ENCODE measurements at places on chromosomes 7 and 10.

GRCh38 chr7:24910551-24911212 is 69.3 kb downstream of the OSBPL3 start:
- no peak for DNase-seq

GRCh38 chr7:16528520-16528919 is 1.9 kb downstream of the LRRC72 start:
- no peak for DNase-seq

DNA sequence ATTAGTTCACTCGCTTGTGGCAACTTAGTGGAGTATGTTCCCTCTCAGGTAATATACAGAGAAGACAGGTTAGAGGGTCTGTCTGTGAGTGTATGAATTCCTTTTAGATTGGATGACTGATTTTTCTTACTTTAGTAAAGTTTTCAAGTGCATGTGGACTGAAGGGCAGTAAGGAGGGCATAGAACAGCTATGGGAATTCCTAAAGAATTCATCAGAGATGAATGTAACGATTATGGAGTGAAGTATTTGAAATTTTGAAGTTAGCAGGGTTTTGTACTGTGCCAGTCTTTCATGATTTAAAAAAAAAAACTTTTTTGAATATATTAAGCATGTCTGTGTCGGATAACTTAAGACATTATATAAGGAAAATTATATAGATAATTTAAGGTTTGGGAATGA is 15.5 kb downstream of the MAPK8 start:
- DNase-seq = no peak

DNA sequence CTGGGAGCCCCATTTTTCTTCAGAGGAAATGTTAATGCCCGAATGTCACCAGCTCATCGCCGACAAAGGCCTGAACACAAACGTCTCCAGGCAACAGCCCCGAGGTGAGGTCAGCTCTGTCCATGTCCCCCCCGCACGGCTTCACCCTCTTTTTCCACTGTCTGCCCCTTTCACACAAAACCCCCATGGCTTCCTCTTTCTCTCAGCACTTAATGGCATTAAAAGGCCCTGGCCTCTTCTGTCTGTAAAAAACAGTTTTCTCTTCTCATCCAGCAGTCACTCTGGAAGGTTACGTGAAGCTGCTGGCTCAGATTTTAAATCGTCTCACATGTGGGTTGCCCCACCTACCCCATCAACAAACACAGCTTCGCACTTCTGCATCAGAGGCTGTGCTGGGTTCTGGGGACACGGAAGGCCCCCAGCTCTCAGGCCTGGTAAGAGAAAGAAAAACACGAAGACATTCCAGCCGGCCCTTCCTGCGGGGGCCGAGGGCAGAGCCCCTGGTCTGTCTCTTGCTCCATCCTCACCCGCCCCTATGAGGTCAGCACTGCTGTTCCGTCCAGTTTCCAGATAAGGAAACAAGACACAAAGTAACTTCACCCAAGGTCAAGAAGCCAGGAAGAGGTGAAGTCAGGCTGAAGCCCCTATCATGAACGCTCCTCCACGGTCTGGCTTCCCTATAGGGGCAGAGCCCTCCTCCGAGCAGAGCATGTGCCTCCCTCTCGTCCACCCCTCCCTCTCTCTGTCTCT is 91.1 kb upstream of the PDGFA start:
- peak; percentile 44 for DNase-seq

- no peak for DNase-seq
These were observed 6.1 kb downstream of the GIMAP1 start for GRCh38 chr7:150722431-150722931.

GRCh38 chr10:87059401-87059800 is 35.2 kb downstream of the GLUD1 start:
- no peak for DNase-seq

DNA sequence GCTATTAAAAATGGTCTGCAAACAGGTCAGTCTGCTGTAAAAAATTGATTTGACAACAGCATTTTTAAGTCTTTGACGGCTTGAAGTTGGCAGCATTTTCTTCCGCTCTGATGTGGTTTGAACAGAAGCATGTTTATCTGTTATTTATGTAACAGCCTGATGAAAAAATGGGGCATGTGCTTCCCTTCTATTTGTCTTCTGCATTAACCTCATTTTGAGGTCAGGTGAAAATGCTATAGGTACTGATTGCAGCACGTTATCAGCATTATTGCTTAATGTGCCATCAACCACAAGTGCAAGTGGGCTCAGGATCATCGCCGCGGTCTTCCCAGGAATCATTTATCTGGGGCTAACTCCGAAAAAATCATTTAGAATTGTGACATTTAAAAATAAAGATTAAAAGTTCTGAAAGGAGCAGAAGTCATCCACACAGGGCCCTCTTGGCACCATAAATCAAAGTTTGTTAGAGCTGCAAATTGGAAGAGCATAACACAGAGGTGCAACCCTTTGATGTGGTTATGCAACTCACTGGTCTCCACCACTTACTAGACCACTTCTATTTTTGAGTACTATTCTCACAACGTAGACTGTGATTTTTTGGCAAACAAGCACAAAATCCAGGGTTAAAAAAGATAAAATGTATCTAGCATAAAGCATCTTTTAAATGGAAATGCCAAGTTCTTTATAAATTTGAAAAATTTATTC is 307.7 kb downstream of the MDFIC start:
- DNase-seq = no peak

- peak; percentile 74 for DNase-seq
These were observed 40.1 kb upstream of the XPNPEP1 start for GRCh38 chr10:109963439-109963838.

DNA sequence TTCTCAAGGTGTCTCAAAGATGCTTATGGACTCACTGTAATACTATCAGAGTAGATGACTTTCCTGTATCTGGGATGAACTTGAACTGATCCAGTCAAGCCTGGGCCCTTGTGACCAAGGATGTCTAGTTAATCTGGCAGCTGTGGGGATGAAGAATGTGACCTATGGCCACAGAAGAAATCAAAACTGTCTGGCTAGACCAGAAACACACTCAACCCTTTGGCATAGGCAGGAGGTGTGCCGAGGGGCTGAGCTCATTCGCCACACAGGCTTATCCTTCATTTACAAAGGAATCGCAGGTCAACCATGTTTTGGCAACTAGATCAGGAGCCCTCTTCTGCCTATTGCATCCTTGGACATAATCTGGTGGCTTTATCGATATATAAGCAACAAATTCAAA is 110.6 kb downstream of the ATXN7L1 start:
- DNase-seq = no peak

GRCh38 chr10:67969875-67970274 is 85.4 kb downstream of the SIRT1 start:
- DNase-seq = peak; percentile 9

DNA sequence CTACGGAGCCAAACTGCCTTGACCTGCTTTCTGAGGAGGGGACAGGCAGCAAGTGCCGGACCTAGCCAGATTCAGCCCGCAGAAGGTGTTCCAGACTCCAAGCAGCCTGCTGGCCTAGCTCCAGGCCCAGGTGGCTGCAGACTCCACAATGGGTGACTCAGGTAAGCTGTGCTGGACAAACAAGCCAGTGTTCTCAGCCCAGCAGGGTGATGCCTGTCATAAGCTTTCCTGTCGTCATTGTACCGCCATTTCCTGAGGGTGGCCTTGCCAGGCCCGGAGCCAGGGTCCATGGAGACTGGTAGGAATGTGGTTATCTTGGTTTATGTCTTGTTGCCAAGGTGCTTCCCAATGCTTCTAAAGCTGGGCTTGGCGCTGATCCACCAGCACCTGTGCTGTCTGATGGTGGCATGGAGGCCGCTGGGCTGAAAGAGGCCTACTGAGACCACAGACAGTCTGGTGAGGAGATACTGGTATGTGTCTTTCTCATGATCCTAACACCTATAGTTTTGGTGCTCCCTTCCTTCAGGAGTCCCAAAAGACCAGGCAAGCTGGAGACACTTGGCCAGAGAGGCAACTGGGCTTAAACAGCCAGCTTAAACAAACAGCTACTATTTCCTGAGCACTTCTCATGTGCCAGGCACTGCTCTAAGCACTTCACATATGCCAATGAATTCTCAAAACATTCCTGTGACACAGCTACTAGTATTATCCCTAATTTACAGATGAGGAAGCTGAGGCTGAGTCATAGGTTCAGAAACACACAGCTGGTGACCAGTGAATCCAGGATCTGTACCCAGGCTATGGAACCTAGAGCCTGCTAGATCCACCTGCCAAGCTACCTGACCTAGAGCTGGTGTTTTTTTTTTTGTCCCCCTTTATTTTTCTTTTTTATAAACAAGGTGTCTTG is 42.0 kb downstream of the ZC3HC1 start:
- DNase-seq = no peak

DNA sequence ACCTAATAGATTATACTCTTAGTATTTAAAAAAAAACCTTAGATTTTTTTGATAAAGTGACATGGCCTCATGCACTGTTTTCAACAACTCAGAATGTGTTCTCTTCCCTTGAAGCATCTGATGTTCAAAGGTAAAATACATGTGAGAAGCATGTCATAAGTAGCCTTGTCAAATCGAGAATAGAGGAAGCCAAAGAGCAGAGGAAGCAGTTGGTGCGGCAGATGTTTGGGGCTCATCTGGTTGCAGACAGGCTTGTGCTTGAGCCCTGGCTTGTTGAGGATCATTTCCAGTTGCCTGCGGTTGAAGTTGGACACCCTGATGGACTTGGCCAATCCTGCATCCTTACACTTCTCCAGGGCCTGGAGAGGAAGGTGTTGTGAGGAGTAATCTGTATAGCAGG is 59.2 kb downstream of the AKR1E2 start:
- DNase-seq = no peak

DNA sequence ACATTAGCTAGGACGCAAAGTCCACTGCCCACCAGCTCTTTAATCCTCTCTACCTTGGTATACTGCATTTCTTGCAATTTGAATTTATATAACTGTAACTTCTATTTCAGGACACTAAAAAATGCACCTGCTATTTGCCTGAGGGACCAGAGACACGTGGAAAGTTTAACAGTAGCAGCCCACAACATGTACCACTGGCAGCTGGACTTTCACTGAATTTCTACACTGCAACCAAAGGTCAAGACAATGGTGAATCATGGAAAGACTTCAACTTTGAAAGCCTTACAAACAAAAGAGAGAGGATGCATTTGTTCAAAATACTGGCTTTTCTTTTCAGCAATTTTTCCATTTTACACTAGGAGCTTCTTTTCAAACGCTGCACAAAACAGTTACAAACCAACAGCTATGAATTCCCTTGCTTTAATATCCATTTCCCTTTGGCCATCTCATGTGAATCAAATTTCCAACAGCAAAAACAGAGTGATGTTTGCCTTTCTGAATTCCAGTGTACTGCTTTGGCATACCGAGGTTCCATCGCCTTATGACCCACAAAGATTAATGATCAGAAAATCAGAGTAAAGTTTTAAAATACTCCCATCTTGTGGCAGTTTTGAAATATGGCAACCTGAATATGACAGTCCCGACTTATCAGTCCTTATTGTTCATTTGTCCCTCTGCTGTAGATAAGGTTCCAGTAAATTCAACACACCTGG is 29.9 kb upstream of the HNRNPH3 start:
- DNase-seq = peak; percentile 69

DNA sequence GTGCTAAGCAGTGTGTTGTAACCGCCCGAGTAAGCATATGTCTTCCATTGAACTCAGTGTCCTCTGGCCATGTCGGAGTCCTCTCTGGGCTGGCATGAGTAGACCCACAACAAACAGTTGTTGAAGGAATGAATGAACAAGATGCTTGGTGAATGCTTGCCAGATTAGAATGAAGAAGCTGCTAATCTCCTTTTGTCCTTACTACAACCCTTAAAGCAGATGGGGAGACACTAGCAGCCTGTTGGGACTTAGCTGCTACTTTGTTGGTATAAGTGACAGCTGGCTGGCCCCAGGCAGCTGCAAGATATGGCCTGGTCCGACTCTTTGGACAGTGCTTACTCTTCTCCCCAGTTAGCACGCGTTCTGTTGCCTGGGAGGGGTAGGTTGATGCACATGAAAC is 370.1 kb downstream of the RPS24 start:
- DNase-seq = no peak

- DNase-seq = peak; percentile 47
These were observed 60.6 kb upstream of the DNAAF5 start for GRCh38 chr7:665736-666453.

- peak; percentile 43 for DNase-seq
These were observed 148.8 kb downstream of the CHCHD3 start for GRCh38 chr7:132933072-132933458.

DNA sequence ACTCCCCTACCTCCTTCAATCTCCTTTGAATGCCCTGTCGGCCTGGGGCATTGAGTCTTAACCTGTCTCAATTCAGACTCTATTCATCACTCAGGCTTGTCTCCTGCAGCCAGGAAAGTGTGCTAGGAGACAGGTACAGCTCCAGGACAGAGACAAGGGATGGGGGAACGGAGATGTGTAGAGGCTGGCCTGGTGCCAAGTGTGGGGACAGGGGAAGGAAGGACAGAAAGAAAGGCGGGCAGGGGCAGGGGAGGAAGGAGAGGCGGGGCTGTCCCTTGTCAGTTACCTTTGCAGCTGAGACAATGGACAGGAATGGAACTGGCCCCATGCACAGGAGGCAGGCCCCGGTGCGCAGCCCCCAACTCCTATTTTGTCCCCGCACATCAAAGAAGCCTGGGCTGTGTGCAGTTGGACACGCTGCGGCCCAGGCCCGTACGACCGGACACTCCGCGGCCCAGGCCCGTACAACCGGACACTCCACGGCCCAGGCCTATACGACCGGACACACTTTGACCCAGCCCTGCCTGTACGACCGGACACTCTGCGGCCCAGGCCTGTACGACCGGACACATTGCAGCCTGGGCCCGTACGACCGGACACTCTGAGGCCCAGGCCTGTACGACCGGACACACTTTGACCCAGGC is 36.9 kb downstream of the CHST15 start:
- no peak for DNase-seq

- peak; percentile 10 for DNase-seq
These were observed 41.3 kb upstream of the ADRA2A start for GRCh38 chr10:111035542-111035941.

DNA sequence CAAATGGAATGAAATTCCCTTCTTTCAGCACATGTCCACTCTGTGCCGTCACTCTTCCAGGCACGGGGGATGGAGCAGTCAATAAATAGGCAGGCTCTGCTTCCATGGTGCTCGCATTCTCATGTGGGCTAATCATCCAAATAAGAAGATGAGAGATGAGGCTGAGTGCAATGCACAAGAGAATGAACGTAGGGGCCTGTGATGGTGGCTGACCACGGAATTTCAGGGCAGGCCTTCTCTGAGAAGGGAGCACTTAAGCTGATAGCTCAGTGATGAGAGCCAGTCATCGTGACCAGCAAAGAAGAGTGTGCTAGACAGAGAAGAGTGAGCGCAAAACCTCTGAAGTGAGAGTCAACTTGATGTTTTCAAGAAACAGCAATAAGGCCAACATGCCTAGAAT is 47.9 kb downstream of the TAF3 start:
- no peak for DNase-seq

GRCh38 chr10:77417359-77417758 is 220.2 kb downstream of the KCNMA1 start:
- DNase-seq = no peak

Data from AG20443 (cell line).